ENCODE measurements at places on chromosomes 1 and 21.

DNA sequence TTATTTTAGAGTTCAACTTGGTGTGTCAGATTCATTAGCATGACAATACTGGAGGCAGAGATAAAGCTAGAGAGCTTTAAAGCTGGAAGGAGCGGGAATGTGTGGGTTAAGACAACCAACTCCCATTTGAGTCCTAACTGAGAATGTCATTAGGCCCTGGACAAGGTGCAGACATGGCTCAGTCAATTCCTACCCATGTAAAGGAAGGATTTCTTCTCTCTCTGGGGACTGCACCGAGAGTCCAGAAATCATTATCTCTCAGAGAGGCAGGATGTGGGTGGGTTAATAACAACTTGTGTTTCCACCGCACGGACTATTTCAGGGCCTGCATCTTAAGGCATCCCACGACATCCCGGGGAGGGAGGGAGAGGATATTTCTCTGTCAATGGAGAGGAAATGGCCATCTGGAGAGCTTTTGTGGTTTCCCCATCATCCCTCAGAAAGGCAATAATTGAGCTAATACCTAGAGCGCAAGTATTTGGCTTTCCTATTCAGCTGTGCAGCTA is 46.7 kb upstream of the SARS1 start:
- DNase-seq: no peak

- DNase-seq: peak; percentile 59
Observed at GRCh38 chr1:119275145-119276134, 93.1 kb upstream of the HAO2 start.

GRCh38 chr1:24386241-24386640 is 27.3 kb downstream of the STPG1 start:
- no peak for DNase-seq

DNA sequence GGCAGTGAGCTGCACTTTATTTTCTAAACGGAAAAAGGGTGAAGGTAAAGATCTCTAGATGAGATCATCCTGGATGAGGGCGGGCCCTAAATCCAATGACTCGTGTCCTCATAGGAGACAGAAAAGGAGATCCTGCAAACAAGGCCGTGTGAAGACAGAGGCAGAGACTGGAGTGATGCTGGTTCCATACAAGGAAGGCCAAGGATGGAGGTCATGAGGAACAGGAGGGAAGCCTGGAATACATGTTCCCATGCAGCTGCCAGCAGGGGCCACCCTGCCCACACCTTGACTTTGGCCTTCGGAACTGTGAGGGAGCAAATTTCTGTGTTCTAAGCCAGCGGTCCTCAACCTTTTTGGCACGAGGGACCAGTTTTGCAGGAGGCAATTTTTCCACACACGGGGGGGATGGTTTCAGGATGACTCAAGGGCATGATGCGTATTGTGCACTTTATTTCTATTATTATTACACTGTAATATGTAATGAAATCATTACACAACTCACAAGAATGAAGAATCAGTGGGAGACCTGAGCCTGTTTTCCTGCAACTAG is 94.3 kb downstream of the PSMG1 start:
- peak; percentile 72 for DNase-seq

DNA sequence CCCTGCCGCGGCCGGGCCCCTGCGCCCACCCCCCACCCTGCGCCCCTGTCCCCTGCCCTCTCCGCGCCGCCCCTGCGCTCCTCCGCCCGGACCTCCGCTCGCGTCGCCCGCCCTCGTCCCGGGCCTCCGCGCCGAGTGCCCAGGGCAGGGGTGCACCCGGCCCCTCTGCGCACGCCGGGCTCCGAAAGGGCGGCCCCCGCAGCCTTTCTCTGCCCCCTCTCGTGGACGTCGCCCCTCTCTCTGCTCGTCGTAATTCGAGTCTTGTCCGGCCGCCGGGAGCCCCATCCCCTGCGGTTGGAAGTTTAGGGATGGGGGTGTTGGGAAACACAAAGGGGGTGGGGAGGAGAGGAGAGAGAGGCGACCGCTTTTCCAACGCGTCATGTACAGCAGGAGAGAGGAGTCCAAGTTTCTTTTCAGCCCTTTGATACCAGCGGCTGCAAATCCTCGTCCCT is 407 bp downstream of the GALNT2 start:
- DNase-seq: peak; percentile 58

DNA sequence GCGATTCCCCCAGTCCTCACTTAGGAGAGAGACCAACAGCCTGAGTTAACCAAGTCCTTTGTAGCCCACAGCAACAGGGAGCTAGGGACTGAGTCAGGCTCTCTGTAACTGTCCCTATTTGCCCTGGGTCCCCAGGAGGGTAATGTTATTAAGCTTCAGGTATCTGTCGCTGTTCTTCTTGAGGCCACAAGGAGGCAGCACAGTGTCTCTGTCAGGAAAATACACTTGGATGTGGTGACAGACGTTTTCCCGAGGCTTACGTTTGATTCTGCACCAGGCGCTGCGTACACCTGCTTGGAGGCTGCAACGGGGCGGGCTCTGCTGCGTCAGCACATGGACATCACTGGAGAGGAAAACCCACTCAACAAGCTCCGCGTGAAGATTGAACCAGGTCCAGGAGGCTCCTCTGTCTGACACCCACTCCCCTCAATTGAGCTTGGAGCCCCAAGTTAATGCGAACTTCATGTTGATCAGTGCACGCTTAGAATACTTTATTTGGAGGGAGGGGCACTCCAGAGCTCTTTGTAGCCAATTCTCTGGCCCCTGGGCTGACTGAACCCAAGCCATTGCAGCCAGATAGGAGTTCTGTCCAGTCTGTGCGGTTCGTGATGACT is 10.7 kb upstream of the ELF3 start:
- DNase-seq: peak; percentile 59

- DNase-seq: no peak
Observed at GRCh38 chr1:94130851-94131595, 10.1 kb upstream of the ABCA4 start.

GRCh38 chr21:15908187-15908586 is 178.4 kb downstream of the USP25 start:
- DNase-seq: no peak

- DNase-seq: no peak
Observed at GRCh38 chr21:34596561-34597271, 18.2 kb downstream of the RCAN1 start.

- DNase-seq: no peak
Observed at GRCh38 chr1:91018006-91018405, 3.8 kb downstream of the ZNF644 start.

All from AG08396 (cell line).